WTC11 (cell line): ENCODE measurements at places on chromosomes 7 and 10. TPM values are rescaled to one million over a fixed set of nuclear protein-coding genes. Genes with fewer than 3 reads are reported as not detected.

Gene OPN4
- not detected in 3 replicates for total RNA-seq

Gene AKR1C8
- total RNA-seq, result not detected in 3 replicates

Gene CADPS2
- 10.2 to 12.2 TPM (median 11.5 TPM) in 3 replicates for total RNA-seq

Gene UNCX
- not detected in 3 replicates for total RNA-seq

DNA sequence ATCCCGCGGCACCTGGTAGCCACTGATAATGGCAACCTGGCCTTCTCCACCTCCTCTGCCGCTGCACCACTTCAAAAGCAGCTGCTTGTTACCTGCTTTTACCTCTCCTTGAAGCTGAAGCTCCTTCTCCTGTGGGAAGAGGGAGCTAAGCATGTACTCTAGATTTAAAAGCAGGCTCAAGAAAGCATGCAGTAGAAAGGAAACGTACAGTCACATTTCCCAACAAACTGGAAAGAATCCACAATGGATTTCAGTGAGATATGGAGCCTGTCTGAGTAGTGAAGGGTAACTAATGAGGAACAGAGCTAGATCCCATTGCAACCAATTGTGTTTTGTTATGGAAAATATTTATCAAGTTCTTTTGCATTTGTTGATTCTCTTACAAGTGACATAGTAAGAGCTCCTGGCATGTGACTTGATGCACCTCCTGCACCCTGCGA lies 457.4 kb upstream of the GALNT17 start:
- H3K4me3 ChIP-seq, result no peak overlapping the region
- H3K27me3 ChIP-seq, result peaks cover 32% of the 10 kb centered on the region
- no peaks in the 10 kb centered on the region for H3K36me3 ChIP-seq
- peaks cover 14% of the 10 kb centered on the region for H3K4me1 ChIP-seq

- no peak overlapping the region for H3K4me3 ChIP-seq
- H3K27ac ChIP-seq, result no peak overlapping the region
- no peaks in the 10 kb centered on the region for H3K36me3 ChIP-seq
- no peak for DNase-seq
These were observed 205.2 kb upstream of the PDE1C start for GRCh38 chr7:32275216-32276009.

- peaks cover 24% of the 10 kb centered on the region for H3K27me3 ChIP-seq
- H3K4me3 ChIP-seq, result peak within 1 kb of the TSS; percentile 74
- peak; percentile 40 for DNase-seq
- H3K27ac ChIP-seq, result no peak within 1 kb of the TSS
- H3K4me1 ChIP-seq, result peaks cover 15% of the 10 kb centered on the region
These were observed at the start of gene NACAD for GRCh38 chr7:45088821-45089340. Gene NACAD (minus strand): TSS chr7:45088969. CDS start chr7:45088894, 75 bp downstream.

DNA sequence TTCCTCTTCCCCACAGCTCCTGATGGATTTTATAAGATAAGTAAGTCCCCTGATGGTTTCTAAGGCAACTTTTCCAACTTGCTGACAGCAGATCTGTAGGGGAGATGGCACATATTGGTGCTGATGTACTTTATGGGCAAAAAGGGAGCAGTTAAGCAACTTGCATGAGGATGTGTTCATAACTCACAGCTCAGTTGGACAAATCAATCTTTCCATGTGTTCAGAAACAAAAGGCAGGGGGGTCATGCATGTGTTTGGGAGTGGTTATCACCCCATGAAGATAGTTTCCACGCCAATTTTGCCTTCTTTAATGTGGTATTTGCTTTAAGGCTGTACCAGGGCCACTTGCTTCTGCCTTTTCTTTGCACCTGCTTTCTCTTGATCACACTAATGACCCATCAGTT lies 6.1 kb downstream of the RBM20 start:
- H3K4me3 ChIP-seq, result no peak overlapping the region
- peaks cover 17% of the 10 kb centered on the region for H3K27me3 ChIP-seq
- H3K4me1 ChIP-seq, result peaks cover 10% of the 10 kb centered on the region
- H3K27ac ChIP-seq, result no peak overlapping the region

- H3K4me1 ChIP-seq, result peaks cover 44% of the 10 kb centered on the region
- H3K27ac ChIP-seq, result no peak overlapping the region
- H3K4me3 ChIP-seq, result peak overlapping the region; percentile 92
- H3K27me3 ChIP-seq, result peaks cover 91% of the 10 kb centered on the region
- no peak for DNase-seq
- no peaks in the 10 kb centered on the region for H3K36me3 ChIP-seq
These were observed 3.4 kb downstream of the FEZF1 start for GRCh38 chr7:122300956-122301833.
